Left hindlimb (tissue), 1 donor: ENCODE measurements at places on chromosomes 16 and 17.

GRCh38 chr16:1906846-1907165 is 11.4 kb downstream of the HS3ST6 start:
- no peak for DNase-seq

DNA sequence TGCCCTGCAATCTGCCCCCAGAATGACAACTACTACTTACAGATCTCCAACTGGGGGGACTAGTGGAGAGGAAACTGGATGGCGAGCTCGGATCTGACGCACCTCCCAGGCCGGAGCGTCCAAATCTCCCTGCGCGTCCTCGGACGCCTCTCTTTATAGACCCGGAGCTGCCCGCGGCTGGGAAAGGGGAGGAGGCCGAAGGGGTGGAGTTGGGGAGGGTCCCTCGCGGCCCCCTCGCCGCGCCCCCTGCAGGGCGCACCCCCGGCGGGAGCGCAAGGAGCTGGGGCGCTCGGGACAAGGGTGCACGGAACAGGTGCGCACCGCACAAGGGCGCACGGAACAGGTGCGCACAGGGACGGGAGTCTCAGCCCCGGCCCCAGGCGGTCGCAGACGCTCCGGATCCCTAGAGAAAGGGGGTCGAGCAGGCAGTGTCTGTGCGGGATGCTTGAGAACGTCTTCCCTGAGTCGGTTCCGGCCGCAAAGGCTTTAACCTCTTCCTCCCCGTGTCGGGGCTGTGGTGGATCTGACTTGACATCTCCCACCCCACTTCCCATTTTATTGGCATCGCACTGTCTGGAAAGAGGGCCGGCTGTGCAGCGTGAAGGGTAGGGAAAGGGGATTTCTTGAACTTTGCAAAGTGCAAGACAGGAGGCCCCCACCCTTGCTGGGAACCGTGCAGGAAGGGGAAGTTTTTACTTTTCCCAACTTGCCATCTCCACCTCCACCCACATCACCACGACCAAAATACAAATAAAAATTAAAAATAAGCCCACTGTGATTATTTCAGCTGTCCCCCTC is at the start of gene MYH11:
Gene MYH11 (minus strand): TSS at position 128 of the 798 bp plus-strand sequence. CDS start 18,776 bp downstream, outside the sequence.
- no peak for DNase-seq

DNA sequence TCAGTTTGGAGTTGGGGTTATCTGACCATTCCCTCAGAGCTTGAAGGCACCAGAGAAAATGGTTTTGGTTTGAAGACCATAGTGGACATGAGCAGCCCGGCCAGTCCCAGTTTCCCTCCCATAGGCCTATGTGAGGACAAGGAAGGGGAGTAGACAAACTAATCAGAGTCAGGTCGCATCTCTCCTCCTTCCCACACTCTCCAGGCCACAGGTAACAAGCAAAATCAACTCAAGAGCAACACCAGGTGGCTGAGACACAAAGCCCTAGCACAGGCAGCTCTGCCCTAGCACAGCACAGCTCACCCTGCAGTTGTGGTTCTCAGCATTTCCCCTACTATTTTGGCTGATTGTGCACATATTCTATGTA is 7.2 kb downstream of the SUPT4H1 start:
- DNase-seq: no peak

DNA sequence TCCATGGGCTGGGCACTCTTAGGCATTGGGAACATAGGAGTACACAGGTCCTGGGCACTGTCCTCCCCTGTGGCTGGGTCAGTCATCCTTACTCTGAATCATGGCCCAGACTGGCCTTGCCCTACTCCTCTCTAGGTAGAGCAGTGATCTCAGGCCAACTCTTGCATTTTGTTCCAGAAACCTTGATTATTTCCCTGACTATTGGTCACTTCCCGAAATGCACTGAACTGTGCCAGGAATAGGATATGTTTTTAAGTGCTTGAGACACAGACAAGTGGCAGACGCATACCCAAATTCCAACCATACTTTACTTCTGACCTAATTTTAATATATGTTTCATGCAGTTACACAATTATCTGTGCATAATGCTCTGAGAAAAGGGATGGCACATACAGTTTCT is 10.3 kb downstream of the KRABD2 start:
- DNase-seq: no peak

- no peak for DNase-seq
Measured at GRCh38 chr16:50859628-50860360, 117.9 kb downstream of the CYLD start.

DNA sequence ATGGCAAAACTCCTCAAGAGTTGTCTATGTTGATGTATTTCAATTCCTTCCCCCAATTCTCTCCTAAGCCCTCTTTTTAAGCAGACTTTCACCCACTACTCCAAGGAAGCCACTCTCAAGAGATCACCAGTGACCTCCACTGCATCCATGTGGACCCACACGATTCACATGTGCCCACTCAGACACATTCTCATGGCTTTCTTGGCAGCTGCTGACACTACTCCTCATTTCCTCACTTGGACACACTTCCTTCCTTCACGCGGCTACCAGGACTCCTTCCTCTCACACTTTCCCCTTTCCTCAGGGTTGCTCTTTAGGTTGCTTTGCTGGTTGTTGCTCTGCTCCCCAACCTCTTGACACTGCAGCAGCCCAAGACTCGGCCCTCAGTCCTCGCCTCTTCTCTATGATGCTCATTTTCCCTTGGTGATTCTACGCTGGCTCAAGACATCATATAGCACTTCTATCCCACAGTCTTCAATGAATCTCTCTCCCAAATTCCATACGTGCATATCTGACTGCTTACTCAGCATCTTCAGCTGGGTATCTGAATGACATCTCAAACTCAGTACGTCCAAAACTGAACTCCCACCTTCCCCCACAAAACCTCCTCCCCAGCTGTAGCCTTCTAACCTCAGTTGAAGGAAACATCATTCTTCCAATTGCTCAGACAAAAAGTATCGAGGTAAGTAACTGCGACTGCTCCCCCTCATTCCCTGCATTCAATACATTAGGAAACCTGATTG is 28.2 kb downstream of the HELZ start:
- no peak for DNase-seq

DNA sequence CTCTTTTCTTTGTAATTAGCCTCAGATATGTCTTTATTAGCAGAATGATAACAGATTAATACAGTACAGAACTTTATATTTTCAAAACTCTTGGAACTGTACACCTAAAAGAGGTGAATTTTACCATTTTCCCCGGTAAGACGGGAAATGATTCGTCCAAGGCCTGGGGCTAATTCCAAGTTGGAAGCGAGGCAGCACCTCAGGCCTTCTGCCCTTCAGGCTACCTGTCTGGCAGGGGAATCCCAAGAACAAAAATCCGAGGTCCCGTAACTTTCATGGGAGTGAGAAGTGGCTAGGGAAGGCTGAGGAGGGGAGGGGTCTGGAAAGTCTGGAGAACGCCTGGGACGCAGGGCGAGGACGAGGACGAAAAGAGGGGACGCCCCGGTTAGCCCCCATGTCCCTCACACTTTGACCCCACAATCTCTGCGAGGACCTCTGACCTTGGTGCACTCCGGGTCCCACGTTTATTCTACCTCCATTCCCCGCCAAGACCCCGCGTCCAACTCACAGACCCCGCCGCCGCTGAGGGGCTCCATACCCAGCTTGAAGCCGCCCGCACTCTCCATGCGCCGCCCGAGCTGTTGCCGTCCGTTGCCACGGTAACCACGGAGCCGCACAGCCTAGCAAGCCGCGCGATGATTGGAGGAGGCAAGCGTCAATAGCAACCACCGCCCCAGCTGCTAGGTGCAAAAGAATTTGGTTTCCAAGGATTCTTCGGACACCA is at the start of gene HYDIN:
Gene HYDIN (minus strand): TSS at position 601 of the 724 bp plus-strand sequence. CDS start 43,827 bp downstream, outside the sequence.
- DNase-seq: peak; percentile 49

DNA sequence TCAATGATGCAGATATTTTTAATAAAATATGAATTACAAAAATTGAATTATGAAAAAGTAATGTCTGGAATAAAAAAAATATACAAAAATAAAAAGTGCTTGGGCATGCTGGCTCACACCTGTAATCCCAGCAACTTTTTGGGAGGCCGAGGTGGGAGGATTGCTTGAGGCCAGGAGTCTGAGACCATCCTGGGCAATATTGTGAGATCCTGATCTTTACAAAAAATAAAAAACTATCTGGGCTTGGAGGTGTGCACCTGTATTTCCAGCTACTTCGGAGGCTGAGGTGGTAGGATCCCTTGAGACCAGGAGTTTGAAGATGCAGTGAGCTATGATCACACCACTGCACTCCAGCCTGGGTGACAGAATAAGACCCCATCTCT is 141.8 kb downstream of the NPIPB5 start:
- DNase-seq: no peak

DNA sequence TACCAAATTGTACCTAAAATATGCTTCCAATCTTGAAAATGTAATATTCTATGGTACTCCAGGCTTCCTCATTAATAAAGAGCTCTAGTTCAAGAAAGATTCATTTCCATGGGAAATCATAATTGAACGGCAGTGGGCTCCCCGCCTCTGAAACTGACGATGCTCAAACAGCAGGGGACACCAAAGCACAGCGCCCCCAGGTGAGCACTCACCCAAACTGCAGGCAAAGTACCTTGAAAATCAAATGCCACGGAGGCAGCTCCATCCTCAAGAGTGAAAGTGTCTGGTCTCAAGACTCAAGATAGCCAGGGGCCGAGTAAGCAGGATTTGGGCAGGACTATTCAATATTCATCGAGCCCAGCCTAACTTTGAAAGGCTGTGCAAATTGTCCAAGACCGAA is 217.4 kb upstream of the TNRC6C start:
- DNase-seq: peak; percentile 14

DNA sequence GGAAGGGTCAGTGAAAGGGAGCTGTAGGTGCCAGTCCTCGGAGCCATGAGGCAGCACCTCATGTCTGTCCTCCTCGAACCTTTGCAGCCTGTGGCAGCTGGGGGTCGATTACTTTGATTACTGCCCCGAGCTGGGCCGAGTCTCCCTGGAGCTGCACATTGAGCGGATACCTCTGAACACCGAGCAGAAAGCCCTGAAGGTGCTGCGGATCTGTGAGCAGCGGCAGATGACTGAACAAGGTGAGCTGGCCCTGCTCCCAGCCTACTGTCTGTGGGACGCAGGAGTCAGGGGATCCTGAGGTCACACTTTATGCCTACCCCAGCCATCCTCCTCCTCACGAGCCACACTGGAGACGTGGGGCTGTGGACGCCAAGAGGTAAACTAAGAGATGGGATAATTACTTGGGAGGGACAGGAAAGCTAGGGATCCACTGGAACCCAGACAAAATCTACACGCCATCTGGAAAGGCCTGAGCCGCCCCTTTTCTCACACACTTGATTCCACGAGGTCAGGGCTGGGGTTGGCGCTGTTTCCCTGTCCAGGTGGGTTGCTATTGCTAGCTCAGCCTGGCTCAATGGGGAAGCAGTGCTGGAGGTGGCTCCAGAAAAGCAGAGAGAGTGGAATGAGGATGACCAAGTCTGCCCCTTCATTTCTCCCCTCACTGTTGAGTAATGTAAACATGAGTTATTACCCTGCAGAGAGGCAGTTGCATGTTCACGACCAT is 26.4 kb downstream of the NUP85 start:
- DNase-seq: no peak

- no peak for DNase-seq
Measured at GRCh38 chr17:62692159-62692651, 64.7 kb downstream of the MRC2 start.

GRCh38 chr16:54363766-54364165 is 77.2 kb upstream of the IRX3 start:
- DNase-seq: no peak

- peak; percentile 57 for DNase-seq
Measured at GRCh38 chr17:50946891-50947781, 81.0 kb upstream of the TOB1 start.

GRCh38 chr17:47628014-47628566 is 21.6 kb upstream of the KPNB1 start:
- no peak for DNase-seq

- no peak for DNase-seq
Measured at GRCh38 chr17:57264776-57265175, 8.5 kb downstream of the MSI2 start.

- no peak for DNase-seq
Measured at GRCh38 chr17:59777033-59777432, 69.6 kb downstream of the VMP1 start.

GRCh38 chr17:1636732-1637285 is 8.2 kb upstream of the SLC43A2 start:
- no peak for DNase-seq

DNA sequence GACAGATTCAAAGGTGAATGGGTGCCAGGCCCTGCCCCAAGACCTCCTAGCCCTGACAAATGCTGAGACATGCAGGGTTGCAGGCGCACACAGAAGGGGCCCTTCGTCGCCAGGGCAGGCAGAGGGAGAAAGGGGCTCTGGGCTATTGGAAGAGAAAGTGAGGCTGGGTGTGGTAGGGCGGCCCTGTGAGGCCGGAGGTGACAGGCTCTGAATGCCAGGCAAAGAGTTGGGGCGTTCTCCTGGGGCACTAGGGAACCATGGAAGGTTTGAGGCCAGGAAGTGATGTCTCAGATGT is 26.4 kb upstream of the NXPH3 start:
- no peak for DNase-seq

- DNase-seq: no peak
Measured at GRCh38 chr16:11683145-11683544, 14.9 kb downstream of the SNN start.

GRCh38 chr16:76574651-76575050 is 297.4 kb downstream of the CNTNAP4 start:
- DNase-seq: no peak

- DNase-seq: no peak
Measured at GRCh38 chr17:57111386-57111785, 26.3 kb downstream of the AKAP1 start.

- DNase-seq: peak; percentile 42
Measured at GRCh38 chr16:66706506-66706880, 9.9 kb upstream of the CMTM4 start.

DNA sequence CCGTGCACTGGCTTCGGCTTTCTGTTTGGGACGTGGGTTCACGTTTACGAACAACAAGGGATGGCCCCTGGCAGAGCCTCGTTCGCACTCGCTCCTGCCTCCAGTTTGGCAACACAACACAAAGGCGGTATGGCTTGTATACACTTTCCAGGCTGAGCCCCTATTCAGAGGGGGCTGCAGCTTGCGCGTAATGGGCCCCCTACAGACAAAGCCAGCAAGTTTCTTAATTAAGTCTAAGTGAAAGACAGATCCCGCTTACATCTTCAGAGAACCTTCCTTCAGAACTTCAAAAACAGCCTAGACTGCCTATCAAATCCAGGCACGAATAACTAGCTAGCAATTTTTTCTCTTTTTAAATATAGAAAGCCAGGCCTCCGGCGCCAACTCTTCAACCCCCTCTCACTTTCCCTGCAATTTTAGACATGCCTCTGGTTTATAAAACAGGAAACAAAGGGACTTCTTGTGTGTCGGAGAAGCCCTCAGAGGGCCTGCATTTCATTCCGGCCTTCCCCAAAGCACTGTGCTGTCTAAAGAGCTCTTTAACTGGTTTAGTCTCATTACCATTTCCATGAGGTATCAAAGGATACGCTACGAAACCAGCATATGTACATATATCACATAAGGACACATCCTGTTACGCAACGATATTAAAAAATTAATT is 244.9 kb downstream of the STX8 start:
- DNase-seq: peak; percentile 51

DNA sequence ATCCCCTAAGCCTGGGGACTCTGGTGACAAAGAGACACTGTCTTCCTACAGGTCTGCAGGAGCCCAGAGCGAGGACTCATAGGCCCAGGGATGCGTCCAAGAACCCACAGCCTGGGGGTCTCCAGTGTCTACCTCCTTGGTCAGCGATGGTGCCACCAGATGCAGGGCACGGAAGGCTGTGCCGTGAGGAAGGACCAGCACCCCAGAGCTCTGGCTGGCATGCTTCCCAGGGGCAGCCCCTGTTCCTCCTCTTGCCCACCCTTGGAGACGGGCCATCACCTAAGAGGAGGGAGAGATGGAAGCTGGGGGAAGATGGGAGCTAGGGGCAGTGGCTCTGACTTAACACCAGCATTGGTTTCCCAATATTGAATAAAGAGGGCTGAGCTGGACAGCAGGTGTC is 125.2 kb downstream of the SDK2 start:
- no peak for DNase-seq
